ENCODE measurements at places on chromosomes 11 and 22.

GRCh38 chr11:64538501-64538951 is 52.5 kb upstream of the SLC22A12 start:
- no peak for DNase-seq

DNA sequence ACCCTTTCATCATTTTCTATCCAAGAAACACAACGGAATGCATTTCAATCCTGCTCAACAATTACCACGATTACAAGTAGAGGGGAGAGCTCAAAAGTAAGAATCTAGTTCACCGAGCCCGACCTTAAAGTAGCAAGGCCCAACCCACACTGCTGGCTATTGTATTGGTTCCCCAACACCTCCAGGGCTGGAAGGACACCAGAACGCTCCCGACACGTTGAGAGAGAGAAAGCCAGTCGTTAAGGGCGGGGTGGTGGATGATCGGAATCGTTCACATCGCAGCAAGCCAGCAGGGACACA is 690 bp downstream of the CKAP5 start:
- no peak for DNase-seq

DNA sequence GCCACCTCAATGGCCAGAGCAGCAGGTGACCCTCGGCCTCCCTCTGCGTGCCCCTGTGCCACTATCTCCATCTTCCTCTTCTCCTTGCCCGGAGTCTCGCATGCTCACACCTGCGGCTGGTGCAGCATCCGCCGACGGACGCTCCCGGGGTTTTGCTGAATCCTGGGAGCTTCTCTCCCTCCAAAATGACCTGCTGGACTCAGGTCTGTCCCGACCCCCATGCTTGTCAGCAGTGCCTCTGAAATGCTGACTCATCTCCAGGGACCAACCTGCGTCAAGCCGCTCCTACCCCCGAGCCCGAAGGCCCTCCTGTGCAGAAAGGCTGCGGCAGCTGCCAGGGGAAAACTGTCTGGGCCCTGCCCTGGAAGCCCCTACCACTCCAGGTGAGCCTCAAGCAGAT is 58.4 kb downstream of the CELSR1 start:
- DNase-seq: no peak

DNA sequence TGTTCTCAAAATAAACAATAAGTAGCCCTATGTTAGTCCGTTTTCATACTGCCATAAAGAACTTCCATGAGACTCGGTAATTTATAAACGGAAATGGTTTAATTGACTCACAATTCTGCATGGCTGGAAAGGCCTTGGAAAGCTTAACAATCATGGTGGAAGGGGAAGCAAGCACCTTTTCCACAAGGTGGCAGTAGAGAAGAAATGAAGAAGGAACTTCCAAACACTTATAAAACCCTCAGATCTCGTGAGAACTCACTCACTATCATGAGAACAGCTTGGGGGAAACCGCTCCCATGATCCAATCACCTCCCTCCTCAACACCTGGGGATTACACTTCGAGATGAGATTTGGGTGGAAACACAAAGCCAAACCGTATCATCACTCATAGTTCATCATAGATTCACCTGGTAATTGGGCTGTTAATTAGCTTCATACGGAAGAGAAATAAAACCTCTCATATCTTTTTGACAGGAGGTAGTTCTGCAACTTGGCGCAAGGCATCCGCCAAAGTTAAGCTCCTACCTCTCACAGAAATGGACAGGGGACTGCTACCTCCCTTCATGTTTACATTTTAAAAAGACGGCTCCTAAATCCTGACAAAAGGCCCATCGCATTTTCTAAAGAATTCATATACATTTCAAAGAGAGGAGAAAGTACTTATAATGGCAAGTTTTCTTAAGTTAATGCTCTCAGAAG is 49.0 kb downstream of the MUC15 start:
- DNase-seq: peak; percentile 1

DNA sequence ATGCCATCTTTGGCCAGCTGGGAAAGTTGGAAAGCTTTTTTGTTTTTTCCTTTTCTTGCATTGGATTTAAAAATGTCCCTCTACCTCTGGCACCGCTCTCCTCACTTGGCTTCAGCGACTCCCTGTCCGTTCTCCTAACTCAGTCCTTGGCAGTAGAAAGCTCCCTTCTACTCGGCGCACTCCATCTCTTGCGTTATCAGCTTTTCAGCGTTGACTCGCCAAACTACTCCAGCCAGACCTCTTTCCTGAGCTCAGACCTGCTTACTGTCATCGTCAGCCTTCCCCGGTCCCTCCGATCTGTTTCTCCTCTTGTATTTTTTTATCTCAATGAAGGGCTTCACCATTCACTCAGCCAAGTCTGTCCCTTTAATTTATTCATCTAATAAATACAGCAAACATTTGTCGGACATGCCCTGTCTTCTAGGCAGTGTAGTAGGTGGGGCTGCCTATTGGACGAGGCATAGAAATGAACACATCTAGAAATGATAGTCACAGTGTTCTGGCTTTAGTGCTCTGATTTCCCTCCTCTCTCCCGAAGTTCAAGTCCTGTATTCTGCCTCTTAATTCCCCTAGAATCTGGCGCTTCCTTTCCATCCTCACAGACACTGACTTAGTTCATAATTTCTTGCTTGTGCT is 839 bp downstream of the CEP164 start:
- DNase-seq: peak; percentile 17

- no peak for DNase-seq
These were observed 45.0 kb downstream of the CWC15 start for GRCh38 chr11:94928117-94928990.

GRCh38 chr11:19345848-19346681 is 105.3 kb upstream of the E2F8 start:
- no peak for DNase-seq

DNA sequence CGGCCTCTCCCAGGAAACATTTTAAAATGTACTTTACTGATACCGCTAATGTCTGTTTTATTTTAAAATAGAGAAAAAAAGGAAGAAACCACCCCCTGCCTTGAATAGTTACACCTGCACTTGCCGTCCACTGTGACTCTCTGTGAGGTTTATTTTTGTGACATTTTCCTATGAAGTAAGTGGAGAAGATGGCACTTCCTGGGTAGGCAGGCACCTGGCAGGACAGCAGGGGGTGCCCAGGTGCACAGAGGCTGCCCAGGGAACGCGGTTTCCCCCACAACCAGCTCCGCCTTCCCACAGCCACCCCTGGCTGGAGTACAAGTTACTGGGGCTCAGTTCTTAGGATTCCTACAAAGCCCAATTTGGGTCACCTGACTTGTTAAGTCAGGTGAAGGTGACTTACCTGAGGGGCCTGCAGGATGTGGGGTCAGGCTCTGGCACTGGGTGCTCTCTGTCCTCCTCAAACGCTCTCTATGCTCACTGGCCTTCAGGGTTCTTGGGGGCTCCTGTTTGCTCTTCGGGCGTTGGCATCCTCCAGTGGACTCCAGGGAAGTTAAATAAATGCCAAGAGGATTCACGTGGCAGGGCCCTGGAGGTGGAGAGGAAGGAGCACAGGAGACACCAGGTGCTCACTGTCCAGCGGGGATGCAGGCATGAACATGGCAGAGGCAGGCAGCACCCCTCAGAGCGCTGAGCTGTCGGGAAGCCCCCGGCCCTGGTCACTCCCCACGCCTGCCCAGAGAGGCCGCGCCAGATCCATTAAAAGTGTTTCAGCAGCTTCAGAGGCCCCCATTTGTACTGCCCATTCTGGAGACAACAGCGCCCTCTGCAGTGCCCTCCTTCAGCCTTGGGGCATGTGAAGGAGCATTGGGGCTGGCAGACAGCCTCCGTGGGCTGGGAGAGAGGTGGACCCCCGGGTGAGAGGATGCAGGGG is 1021.2 kb downstream of the TBC1D22A start:
- DNase-seq: no peak

DNA sequence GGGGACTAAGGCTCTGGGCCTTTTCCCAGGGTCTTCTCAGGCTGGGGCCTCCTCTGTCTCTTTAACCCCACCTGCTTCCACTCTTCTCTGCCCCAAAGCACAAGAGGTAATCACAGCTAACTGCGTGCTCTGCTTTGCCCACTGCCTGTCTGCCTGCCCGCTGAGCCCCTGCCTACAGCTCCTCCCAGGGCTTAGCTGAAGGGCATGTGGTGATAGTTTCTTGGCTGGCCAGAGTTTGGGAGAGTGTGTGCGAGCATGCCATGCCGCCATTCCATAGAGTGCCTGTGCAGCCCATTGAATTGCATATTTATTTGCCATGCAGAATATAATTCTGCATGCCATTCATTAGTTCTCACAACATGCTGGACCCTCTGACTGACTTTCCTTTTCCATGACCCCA is 32.5 kb downstream of the PHLDB1 start:
- no peak for DNase-seq

DNA sequence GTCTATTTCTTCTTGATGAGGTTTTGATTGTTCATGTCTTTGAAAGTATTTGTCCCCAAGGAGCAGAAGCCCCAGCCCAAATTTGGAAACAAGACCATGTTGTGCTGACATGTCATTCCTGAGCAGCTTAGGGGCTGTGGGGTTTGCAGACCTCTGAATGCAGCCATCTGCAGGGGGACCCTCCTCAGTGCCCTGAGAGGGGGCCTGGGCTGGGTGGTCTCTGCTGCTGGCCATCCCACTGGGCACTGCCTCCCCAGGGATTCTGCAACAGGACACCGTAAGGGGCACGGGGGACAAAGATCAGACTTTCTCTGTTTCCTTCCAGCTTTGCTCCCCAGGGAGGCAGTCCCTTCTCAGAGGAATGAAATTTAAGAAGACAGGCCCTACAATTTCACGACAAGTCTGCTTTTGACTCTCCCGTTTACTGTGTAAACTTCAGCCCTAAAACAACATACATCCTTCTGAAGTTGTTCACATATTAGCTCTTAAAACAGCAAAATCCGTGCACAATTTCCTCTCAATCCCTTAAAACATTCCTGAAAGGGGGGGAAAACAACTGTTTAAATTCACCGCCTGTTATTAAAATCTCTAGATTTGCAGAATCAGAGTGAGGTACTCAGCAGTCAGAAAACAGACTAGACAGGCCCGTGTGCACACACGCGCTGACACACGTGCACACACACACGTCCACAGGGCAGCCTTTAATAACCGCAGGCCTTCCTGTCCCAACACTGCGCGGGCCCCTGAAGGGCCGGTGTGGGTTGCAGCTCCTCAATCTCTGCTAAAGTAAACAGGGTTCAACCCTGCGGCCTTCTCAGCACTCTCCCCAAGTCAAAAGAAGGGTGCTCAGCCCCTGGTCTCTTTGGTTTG is 109.8 kb downstream of the KCNQ1 start:
- no peak for DNase-seq

DNA sequence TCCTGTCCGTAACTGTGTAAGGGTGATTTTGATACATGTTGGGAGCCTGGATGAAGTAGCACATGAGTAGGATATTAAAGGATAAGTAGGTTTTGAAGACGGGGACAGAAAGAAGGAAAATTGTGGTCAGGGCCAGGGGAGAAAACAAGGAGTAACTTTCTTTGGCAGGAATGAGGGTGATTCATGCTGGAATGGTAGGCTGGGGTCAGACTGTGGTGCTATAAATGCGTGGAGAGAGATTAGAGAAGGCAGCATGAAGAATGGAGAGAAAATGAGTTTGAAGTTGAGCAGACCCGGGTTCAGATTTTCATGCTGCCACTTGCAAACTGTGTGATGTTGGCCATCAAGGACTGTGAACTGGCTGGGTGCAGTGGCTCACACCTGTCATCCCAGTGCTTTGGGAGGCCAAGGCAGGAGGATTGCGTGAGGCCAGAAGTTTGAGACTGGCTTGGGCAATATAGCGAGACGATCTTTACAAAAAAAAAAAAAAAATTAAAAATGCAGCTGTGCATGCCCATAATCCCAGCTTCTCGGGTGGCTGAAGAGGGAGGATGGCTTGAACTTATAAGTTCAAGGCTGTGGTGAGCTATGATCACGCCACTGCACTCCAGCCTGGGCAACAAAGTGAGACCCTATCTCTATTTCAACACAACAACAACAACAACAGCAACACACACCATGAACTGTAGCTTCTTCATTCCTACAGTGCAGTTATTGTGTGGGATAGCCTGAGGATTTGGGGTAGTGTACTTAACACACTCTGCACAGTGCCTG is 22.3 kb downstream of the ZBTB16 start:
- peak; percentile 7 for DNase-seq

DNA sequence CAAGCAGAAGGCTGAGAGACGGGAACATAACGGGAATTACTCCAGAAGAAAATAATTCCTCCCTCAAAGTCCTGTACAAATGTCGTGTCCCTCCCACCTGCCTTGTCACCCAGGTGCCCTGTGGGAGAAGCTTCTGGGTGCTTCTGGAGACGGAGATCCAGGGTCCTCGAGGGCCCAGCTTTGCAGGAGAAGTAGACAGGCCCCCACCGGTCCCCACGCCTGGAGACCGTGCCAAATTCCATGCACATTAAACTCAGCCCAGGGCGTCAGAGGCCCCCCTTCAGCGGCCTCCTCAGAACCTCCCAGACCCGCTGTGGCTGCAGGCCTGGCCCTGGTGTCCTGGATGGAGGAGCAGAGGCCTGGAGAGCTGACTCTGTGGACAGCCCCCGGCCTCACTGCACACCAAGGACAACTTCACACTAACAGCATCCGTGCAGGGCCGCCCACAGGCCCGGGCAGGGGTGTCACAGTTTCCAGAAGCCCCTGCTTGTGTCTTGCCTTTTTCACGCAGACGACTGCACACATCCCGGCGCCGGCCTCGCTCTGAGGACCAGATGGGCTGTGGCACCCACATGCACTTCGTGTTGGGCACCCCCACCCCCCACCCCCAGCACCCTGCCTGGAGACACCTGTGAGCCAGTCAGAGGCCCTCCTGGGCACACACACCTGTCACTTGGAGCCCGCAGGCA is 734.3 kb downstream of the BRD1 start:
- no peak for DNase-seq

GRCh38 chr22:45376703-45377102 is 36.7 kb downstream of the SMC1B start:
- DNase-seq: no peak

GRCh38 chr11:57303280-57303989 is 21.3 kb downstream of the TNKS1BP1 start:
- no peak for DNase-seq

DNA sequence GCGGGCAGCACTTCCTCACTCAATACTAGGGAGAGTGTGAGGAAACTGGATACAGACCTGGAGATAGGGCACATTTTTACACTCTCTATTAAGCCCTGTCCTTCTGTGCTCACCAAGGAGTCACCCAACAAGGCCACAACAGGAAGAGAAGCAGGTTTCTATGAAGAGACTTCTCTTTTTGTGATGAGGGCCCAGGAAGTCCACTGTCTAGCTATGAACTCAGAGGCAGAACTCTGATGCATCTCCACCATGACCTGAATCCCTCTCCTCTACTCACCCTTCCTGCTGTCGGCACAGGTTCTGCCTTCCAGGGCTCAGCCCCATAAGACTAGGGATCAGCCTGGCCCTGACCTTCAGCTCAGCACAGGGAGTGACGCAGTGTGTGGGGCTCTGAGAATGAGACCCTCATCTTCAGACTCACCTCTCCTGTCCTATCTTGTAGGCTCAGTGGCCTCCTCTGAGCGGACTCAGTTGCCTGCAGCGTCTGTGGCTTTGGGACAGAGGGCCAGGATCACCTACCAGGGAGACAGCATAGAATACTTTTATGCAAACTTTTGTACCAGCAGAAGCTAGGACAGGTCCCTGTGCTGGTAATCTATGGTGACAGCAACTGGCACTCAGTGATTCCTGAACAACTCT is 49.3 kb upstream of the IGLL5 start:
- DNase-seq: no peak

- no peak for DNase-seq
These were observed 217.5 kb upstream of the SORL1-AS1 start for GRCh38 chr11:121670266-121670665.
